DMS 273 treated with DMSO at 0.1 percent for 48 hours (cell line): ENCODE measurements at places on chromosomes 2 and 18.

DNA sequence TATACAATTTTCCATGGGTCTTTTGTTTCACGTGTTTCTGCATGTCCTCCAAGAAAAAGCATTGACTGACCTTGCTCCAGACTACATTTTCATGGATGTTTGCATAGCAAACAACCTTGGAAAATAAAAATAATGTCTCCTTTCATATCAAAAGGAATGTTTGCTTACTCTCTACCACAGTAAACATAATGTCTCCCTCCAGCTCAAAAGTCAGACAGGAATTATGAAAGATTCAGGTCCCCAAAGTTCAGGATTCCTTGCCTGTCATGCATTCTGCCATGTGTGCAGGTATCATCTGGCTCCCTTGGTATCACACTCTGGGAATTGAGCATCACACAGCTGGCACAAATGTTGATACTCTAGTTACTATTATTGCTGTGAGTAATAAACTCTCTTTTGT is 103.1 kb upstream of the ZC3H15 start:
- DNase-seq: no peak

GRCh38 chr2:240527153-240527750 is 30.5 kb downstream of the ANKMY1 start:
- no peak for DNase-seq

GRCh38 chr2:47046271-47046670 is 108.8 kb downstream of the STPG4 start:
- no peak for DNase-seq

DNA sequence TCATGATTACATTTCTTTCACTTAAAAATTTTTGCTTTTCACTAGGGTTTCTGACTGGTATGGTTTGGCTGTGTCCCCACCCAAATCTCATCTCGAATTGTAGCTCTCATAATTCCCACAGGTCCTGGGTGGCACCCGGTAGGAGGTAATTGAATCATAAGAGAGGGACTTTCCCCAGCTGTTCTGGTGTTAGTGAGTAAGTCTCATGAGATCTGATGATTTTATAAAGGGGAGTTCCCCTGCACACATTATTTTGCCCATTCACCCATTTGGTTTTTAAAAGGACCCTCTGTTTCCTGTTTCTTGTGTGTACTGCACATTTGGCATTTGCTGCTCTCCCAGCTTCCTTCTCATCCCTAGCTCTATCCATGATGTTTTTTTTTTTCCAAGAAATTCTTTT is 27.8 kb upstream of the NETO1 start:
- DNase-seq: no peak

DNA sequence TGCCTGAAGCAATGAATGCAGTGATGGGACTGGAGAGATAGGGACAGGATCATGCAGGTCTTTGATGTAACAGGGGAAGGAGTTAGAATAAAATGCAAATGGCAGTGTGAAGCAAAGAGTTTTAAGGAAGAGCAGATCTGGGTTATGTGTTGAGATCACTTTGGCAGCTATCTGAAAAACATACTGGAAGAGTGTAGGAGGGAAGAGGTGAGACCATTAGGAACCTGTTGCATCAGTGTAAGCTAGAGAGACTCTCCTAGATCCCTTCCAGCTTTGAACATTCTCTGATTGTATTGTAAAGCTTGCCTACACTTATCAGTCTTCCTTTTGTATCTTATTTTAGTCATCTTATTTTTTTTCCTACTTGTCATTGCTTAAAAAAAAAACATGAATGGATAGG is 10.5 kb downstream of the ACVR2A start:
- DNase-seq: no peak

DNA sequence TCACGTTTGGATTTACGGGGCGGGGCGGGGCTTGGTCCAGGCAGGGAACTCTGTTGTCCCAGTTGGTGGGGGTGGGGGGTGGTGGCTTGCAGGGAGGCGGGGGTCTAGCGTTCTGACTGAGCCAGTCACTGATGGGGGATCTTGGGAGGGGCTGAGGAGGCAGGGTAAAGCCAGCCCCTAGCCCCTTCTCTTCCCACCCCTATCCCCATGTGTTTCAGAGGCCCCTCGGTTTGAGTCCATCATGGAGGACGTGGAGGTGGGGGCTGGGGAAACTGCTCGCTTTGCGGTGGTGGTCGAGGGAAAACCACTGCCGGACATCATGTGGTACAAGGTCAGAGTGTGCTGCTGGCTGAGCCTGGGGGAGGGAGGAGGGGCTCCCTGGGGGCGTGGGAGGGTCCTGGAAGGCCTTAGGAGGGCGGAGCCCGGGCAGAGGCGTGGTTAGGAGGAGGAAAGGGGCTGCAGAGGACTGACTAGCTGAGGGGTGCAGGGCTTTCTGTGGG is 22.0 kb upstream of the GMPPA start:
- DNase-seq: no peak

GRCh38 chr2:123359636-123360035 is 665.5 kb upstream of the CNTNAP5 start:
- no peak for DNase-seq

- DNase-seq: no peak
Observed at GRCh38 chr2:27080603-27080936, 2.2 kb downstream of the EMILIN1 start.

DNA sequence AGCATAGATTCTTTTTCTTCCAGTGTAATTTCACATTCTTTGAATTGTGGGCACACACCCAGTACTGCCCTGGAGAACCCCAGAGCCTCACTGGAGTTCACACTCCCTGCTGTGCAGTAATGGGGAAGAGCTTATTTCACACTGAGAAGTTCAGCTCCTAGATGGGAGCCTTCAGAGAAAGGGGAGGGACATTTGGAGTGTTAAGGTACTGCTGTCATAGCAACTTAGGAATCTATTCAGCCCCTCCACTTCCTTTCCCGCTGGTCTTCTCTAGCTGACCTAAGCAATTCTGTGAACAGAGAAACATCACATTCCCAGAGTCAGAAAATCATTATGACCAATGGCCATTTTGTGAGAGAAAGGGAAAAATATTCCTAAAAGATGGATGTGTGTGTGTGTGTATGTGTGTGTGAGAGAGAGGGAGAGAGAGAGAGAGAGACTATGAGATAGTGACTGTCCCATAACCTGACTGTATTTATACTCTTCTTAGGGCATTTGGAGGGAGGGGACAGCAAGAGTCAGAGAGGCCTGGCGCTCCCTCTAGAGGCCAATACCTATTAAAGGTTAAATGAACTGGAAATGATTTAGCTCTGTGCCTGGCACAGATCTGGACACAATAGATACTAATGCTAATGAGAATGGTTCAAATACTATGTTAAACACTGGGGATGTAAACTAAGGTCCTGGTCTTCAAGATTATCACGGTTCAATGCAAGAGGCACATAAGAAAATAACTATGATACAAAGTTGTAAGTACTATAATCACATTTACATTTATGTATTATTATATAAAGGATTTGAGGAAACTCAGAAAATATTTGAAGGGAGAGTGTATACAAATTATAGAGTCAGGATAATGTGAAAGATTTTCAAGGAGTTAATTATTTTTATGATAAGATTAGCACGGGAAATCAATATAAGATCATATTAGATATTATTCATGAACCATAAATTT is 41.5 kb upstream of the RPE start:
- DNase-seq: peak; percentile 44

- no peak for DNase-seq
Observed at GRCh38 chr18:24543795-24544498, 83.5 kb downstream of the HRH4 start.

DNA sequence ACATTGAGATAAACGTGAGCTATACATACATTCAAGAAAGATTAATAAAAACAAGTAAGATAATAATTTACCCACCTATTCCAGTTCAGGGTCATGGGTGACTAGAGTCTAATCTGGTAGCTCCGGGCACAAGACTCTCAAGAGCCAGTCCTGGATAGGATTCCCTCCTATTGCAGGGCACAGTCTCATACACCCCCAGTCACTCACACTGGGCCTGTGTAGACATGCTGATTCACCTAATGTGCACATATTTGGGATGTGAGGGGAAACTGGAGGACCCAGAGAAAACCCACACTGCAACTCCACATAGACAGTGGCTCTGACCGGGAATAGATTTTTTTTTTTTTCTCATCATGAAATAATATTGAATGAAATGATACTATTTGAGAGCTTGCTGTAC is 81.5 kb upstream of the THUMPD2 start:
- DNase-seq: no peak

GRCh38 chr2:21710031-21710430 is 586.3 kb downstream of the TDRD15 start:
- DNase-seq: no peak

GRCh38 chr18:48138660-48139430 is 208.4 kb upstream of the SMAD2 start:
- no peak for DNase-seq

DNA sequence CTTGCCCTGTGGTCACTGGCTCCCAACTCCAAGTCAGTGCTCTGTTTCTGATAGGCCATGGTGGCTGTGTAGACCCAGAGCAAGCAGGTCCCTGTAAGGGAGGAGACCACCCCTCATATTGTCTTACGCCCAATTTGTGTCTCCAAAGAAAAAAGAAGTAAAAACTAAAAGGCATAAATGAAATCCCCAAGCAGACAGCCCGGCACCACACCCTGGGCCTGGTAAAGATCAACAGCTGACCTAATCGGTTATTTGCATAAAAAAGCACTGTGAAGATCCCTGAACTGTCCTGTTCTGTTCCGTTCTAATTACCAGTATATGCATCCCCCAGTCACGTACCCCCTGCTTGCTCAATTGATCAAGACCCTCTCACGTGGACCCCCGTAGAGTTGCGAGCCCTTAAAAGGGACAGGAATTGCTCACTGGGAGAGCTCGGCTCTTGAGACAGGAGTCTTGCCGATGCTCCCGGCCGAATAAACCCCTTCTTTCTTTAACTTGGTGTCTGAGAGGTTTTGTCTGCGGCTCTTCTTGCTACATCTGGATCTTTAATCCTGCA is 364.1 kb upstream of the HS6ST1 start:
- DNase-seq: no peak

DNA sequence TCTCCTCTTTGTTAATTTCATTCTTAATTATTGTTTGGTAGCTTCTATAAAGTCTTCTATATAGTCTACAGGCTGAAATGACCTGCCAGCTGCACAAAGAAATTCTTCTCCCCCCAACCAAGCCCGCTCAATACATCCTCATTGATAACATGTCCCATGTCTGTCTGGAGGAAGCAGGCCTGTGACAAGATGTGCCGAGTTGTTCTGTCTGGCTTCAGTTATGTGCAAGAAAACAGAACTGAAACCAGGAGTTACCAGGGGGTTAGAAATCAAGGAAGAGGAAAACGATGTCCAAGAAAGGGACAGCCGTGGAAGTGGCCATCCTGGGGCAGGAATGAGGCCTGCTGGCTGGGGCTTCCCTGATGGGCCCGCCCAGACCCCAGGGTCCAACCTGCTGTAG is 57.6 kb downstream of the MTCL1 start:
- DNase-seq: no peak

GRCh38 chr2:168278424-168278888 is 31.1 kb upstream of the STK39 start:
- no peak for DNase-seq

- no peak for DNase-seq
Observed at GRCh38 chr2:206023183-206023582, 62.8 kb downstream of the INO80D start.

GRCh38 chr18:7755753-7756475 is 188.8 kb downstream of the PTPRM start:
- no peak for DNase-seq

DNA sequence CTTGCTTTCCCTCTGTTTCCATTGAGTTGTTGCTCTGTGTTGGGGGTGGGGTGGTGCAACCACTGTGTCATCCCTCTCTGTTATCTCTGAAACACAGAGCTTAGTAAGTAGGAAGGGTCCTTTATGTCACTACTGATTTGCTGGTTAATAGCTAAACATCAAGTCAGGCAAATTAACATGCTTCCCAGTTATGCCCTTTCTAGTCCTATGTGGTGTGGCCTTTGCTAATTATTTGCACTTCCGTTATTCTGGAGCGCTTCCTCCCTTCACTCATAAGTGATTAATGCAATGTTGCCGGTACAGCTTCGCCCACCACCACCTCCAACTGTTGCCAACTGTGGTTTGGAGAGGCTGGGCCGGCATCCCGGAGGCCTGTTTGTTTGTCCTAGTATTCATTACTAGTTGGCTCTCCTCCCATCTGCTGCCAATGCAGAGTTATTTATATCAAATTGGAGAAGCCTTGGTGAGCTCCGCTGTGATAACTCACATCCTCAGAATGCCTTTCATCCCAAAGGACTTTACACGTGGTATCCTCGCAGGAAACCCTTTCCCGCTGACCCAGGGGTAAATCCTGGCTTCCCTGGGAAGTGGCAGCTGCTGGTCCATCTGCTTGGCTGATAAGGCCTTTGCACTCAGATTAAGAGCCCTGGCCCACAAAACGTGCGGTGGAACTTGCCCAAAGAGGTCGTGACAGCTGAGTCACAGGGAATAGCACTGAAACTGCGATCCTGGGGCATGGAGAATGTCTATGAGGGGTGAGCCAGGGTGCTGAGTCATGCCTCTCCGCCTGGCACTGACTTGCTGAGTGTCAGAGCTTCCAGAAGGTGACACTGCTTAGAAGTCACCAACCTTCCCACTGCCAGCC is 72.0 kb upstream of the ZCCHC2 start:
- peak; percentile 94 for DNase-seq

DNA sequence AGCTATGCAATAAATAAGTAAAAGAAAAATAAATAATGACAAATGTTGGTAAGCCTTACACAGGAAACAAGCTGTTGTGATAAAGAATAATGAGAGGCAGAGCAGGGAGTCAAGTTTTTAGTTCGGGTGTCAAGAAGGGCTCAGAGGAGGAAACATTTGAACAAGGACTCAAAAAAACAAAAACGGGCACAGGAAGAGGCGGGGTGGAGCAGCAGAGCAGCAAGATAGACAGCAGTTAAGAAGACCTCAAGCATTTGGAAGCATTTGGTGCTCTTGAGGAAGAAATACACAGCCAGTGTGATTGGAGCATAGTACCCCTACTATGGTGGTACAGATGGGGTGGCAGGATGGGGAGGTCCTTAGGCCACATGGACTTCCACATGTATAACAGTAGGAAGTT is 2.8 kb downstream of the TMEM169 start:
- no peak for DNase-seq

GRCh38 chr2:105156166-105156565 is 85.4 kb upstream of the GPR45 start:
- no peak for DNase-seq

DNA sequence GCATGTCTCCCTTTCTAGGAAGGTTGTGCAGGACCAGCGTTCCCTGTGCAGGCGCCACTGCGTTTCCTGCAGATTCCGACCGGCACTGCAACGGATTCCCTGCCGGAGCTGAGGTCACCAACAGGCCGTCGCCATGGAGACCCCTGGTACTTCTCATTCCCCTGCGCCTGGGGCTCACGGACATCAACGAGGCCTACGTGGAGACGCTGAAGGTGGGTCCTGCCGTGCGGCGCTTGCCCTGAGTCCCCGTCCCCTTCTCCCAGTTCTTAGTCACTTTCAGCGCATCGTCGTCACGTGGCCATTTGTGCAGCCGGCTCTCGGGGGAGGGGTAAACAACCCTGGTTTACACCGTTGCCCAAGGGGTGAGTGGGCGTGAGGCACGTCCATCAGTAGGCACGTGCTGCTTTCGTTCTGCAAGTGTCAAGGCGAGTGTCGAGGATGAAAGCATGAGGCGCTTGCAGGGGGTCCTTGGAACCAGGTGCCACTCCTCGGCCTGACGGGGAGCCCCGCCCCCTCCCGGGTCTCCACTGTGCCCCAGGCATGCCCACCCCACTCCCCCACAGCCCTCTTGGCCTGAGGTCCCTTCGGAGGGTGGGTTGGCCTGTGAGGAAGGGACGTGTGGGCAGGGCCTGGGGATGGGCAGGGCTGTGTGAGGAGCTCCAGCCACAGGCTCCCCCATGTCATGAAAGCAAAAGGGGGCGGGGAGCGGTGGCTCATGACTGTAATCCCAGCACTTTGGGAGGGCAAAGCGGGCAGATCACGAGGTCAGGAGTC is 19.8 kb downstream of the DTYMK start:
- DNase-seq: no peak
